ENCODE measurements at places on chromosomes 1 and 21.

GRCh38 chr21:29342363-29342957 is 43.7 kb downstream of the BACH1 start:
- DNase-seq, result peak; percentile 78

- DNase-seq, result no peak
These were observed 27.7 kb upstream of the FMO1 start for GRCh38 chr1:171220581-171221054.

DNA sequence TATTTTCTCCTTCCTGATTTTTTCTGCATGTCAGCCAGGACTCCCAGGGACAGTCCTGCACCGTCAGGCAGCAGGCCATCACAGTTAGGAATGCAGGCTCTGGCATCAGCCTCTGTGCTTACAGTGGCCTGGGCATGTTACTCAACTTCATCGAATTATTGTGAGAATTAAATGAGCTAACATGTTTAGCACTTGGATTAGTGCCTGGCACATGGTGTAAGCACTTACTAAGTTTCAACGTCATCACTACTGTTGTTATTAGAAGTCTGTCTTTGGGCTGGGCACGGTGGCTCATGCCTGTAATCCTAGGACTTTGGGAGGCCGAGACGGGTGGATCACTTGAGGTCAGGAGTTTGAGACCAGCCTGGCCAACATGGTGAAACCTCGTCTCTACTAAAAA is 45.1 kb downstream of the SCCPDH start:
- peak; percentile 96 for DNase-seq

DNA sequence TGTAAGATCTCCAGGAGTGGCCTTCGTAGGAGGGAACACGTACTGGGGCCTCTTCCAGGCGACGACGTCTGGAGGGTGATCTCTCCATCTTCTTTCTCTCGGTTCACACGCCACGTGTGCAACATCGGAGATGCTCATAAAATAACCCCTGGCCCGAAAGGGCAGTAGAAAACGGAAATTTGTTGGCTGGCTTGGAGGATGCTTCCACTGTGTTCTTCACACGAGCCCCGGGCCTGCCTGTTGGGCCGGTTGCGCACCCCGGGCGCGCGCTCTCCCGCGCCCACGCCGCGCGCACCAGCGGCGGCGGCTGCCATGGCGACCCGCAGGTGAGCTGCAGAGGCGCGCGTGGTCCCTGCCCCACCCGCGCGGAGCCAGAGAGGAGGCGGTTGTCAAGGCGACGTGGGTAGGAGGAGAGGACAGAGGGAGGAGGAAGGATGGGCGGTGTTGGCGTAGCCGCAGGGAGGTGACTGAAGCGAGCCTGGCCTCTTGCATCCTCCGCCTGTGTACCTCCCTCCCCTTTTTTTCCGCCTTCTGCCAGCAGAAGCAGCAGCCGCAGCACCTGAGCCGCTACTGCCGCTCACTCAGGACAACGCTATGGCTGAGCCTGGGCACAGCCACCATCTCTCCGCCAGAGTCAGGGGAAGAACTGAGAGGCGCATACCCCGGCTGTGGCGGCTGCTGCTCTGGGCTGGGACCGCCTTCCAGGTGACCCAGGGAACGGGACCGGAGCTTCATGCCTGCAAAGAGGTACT is at the start of gene ELAPOR1:
TSS of gene ELAPOR1 (plus strand) at position 526 of the 752 bp plus-strand sequence. CDS start at position 595, 69 bp downstream.
- DNase-seq, result no peak

Data from GM04503 (cell line).